HL-60 (cell line): ENCODE measurements at places on chromosomes 7 and 10.

- no peak for DNase-seq
These were observed 41.1 kb downstream of the SIRT1 start for GRCh38 chr10:67925449-67926005.

- DNase-seq = no peak
These were observed 37.0 kb upstream of the PDCD4 start for GRCh38 chr10:110834629-110835301.

- no peak for DNase-seq
These were observed 30.7 kb downstream of the HABP2 start for GRCh38 chr10:113583571-113583970.

DNA sequence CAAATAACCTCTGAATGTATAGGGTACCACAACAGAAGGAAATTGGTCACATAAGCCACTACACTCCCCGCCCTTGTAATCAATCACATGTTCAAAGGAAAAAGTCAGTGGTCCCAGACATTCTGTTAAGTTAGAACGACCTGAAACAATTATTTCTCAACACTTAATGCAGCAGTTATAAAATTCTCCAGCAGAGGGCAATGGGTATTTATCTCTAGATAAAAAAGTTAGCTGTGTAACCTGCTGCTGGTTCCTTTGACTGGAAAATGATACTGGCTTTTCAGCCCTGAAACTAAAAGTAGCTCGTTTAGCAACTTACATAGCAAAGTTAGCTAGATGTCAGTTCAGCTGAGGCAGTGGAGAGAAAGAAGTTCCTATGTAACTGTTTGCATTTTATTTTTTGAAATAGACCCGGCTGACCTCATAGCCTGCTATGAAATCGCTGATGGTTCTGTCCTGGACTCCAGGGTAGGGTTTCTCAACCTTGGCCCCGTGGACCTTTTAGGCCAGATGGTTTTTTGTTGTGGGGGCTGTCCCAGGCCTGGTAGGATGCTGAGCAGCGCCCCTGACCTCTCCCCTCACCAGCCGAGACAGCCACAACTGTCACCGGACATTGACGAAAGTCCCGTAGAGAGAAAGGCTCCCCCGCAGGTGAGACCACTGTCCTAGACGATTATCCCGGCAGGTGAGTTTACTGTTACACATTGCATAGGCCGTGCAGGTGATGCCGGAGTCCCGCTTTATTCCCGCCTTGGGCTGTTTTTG is 40.2 kb upstream of the PROSER2 start:
- DNase-seq = peak; percentile 4

DNA sequence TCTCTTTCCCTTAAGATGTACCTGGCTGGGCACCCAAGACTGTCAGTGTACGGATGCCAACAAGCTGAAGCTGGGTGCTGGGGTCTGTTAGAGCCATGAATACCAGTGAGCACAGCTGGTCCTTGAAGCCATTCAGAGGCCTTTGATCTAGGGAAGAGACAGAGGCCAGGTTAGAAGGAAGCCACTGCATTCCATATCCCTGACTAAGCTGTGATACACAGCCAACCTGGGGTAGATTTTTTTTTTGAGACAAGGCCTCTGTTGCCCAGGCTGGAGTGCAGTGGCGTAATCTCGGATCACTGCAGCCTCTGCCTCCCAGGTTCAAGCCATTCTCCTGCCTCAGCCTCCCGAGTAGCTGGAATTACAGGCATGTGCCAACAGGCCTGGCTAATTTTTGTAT is 20.8 kb downstream of the ZDHHC16 start:
- no peak for DNase-seq

GRCh38 chr7:92723205-92723604 is 113.2 kb downstream of the CDK6 start:
- no peak for DNase-seq
